ENCODE measurements at places on chromosomes 12 and 14. TPM values are rescaled to one million over a fixed set of nuclear protein-coding genes. Genes with fewer than 3 reads are reported as not detected.

USP44 gene
- 248 TPM for total RNA-seq

TRAF3 gene
- 9.3 TPM for total RNA-seq

DPF3 gene
- total RNA-seq = 1.0 TPM

SLC7A8 gene
- 105 TPM for total RNA-seq

DNA sequence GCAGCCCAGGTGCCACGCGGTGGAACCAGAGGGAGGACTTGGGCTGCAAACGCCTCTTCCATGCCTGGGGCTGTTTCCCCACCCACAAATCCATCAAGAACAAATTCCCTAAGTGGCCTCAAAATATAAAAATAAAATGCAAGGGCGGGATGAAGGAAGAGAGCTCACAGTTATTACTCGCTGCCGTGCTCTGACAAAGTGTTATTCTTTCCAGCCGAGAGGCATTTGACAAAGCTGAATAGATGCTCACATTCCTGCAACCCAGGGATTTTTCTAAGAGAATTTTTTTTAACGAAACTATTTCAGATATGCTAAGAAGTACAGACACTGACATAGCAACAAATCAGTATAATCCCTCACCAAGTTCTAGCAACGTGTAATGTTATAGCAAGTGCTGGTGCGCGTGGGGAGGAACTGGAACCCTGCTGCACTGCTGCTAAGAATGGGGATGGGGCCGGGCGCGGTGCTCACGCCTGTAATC is 70.7 kb downstream of the SCARB1 start:
- DNase-seq = no peak

Measured in GM23338 (cell line).